ENCODE measurements at places on chromosomes 1 and 21.

GRCh38 chr1:30998887-30999286, 66.6 kb downstream of the PUM1 start:
- DNase-seq = no peak

DNA sequence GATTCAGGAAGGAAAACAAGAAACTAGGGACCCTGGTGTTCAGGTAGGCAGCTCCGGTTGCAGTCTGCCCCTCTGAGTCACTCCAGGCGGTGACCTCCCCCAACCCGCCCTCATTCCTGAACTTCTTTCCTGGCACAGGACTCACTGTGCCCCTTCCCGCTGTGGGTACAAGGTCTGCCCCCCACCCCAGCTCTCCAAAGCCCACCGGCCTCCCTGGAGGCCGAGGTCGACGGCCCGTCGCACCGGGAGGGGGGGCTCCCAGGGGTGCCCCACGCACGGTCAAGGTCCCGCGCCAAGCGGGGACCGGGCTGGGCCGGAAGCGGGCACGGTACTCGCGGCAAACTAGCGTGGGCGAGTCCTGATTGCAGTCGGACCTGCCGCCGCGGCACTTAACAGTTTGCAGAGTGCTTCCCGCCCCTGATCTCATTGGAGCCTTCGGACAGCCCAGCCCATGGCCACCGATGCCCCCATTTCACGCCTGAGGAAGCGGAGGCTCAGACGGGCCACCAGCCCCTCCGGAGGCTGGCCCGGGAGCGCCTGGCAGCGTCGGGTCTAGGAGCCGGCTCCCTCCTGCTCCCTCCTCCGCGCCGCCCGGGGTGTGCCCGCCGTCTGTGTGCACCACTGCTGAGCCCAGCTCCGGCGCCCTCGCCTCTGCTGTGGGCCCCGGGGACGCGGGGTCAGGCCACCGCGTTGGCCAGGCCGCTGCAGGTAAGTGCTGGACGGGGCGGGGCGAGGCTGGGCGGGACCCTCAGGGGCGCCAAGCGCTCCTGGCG, at the start of gene GJB3:
Gene GJB3, plus strand, starts transcription at position 144 of the 773 bp plus-strand sequence. CDS start 3,549 bp downstream, outside the sequence.
- no peak for DNase-seq

- no peak for DNase-seq
These were observed 5.7 kb downstream of the EPHX1 start for GRCh38 chr1:225815526-225816178.

GRCh38 chr1:33380811-33381210, 50.1 kb downstream of the PHC2 start:
- no peak for DNase-seq

DNA sequence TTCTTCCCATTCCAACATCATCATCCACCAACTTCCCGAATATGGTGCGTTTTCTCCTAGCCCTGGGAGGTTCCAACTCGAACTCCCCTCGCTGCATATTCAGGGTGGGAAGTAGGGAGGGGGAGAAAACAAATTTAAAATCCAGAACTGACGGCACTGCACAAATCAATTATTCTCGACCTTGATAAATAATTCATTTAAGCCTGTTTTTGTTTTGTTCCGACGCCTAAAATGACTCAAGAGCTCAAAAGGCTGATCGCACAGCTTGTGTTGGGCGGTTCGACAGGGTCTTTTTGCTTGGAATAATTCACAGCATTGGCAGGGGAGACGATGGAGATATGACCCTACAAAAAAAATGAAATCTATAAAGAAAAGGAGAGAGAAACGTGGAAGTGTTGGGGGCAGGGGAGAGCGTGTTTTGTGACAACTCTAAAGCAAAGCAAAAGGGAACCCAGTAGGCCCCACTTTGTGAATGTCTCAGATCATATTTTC, 3.1 kb upstream of the BARHL2 start:
- DNase-seq = no peak

- DNase-seq = no peak
These were observed 224.0 kb upstream of the SNX7 start for GRCh38 chr1:98437540-98437939.
